Activated naive CD4-positive, alpha-beta T cell treated with anti-CD3 and anti-CD28 coated beads, Interleukin-2, amount 50 U/mL, for 72 hours (primary cell): ENCODE measurements at places on chromosomes 7 and 10. TPM values are rescaled to one million over a fixed set of nuclear protein-coding genes. Genes with fewer than 3 reads are reported as not detected.

DNA sequence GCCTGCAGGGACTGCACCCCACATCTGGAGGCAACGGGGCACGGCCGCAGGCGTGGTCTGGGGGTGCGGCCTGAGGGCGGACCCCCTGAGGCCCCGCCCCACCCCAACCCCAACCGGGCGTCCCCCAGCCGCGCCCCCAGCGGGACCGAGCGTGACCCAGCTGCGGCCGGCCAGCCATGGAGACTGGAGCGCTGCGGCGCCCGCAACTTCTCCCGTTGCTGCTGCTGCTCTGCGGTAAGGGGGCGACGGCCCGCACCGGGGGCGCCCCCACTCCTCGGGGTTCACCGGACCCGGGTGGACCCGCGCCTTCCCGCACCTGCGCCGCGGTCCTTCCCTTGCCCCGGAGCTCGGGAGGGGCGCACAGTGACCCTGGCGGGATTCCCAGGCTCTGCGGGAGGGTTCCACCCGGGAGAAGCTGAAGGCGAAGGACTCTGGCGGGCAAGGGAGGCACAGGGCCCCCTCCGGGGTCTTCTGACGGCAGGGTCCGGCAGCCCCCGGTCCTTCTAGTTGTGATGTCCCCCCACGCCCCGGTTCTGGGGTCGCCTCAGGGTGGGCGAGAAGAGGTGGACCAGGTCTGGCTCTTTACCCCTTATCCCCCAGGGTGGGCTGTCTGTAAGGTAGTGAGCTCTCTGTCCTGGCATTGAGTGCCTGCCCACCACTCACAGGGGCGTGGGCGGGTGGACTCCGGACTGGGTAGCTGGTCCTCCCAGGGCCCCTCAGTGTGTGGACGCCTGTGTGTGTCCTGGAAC is at the start of gene RAMP3:
Gene RAMP3, plus strand, starts transcription at position 139 of the 749 bp plus-strand sequence. Its CDS starts 38 bp downstream, at position 177.
- no peak for DNase-seq

Gene CCDC136
- 6.7 TPM for total RNA-seq

GRCh38 chr7:39942883-39943282 is 7.2 kb upstream of the CDK13 start:
- no peak for DNase-seq

Gene INA
- not detected for total RNA-seq

- DNase-seq: no peak
Observed at GRCh38 chr10:112844681-112845544, 105.1 kb upstream of the TCF7L2 start.

Gene FAM221A
- total RNA-seq: 19.7 TPM

DNA sequence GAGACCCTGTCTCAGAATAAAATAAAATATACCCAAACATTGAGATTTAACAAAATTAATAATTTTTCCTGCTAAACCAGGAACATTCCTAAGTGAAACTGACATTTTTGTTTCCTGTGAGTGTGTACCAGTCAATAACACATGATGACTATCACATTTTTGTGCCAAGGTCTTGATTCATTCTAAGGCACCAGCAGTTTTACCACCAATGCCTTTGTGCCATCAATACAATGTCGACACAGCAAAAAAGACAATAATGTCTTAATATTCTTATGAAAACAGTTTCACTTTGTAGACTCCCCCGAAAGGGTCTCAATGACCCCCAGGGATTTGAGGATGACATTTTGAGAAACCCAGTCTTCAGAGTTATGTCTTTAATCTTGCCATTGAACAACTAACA is 7.2 kb upstream of the CADPS2 start:
- no peak for DNase-seq

GRCh38 chr10:25820472-25820871 is 113.6 kb upstream of the MYO3A start:
- no peak for DNase-seq

DNA sequence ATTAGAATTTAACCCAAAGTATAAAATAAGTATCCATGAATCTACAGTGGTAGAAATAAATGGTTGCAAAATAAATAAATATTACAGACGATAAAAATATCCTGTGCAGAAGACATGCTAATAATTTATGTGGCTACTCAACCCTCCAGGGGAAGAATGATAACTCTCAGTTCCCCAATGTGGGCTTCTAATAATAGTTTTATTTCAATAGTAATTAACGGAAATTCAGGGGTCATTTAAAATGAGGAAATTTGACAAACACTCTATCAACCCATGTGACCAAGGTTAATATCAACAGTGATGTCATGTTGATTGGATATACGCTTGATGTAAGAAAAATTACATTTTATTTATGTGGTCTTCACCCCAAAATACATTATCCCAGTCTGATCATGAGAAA is 1082.6 kb upstream of the LRRTM3 start:
- no peak for DNase-seq

DNA sequence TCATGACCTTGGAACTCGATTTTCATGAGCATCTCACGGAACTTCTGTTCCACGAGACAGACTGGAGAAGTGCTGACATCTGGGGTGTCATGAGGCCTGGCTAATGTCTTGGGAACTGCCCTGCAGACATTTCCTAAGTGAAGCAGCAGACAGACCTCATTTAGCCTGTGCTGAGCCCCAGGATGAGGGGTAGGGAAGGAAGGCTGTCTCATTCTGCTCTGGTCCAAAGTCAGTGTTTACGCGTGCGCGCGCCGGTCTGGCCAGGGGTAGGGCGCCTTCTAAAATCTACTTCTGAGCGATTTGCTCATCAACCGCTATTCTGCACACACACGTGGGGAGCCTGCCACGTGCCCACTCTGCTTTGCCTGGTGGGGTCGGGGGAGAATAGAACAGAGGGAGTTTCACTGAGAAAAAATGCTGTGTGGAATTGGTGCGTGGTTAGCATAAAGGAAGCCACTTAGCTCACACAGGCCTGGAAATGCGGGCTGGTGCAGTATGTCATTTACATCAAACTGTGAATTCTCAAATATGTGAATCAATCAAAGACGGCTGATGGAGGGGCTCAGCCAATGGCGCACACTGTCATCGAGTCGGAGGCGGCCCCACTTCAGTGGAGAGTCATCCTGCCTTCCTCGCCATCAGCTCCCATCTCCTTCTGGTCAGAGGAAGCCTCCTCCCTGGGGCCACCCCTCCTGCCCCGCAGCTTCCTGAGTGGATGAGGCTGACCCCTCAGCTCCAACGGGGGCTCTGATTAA is 335.1 kb downstream of the ADARB2 start:
- DNase-seq: no peak

GRCh38 chr10:52746169-52746568 is 26.4 kb downstream of the MBL2 start:
- no peak for DNase-seq

GRCh38 chr7:142088022-142088714 is 23.4 kb upstream of the MGAM2 start:
- DNase-seq: no peak

GRCh38 chr7:15747301-15747700 is 60.8 kb upstream of the MEOX2 start:
- DNase-seq: no peak

GRCh38 chr7:134820778-134821177 is 41.3 kb downstream of the CALD1 start:
- no peak for DNase-seq

DNA sequence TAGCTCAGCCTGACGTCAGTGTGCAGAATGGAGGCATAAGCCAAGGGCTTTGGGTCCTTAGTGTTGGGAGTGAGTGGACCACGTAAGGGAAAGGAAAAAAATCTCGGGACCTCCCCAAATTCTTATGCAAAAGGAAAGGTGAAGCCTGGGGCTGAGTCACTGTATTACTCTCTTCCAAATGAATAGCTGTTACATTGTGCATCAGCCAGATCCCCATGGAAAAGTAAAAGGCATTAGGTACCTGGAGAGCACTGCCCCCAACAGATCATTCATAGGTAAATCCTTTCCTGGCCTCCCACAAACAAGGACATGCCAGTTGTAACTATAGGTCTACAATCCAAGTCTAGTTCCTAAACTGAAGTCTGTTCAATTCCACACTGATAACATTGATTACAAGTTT is 170.5 kb downstream of the C1GALT1 start:
- DNase-seq: no peak

Gene PANK1
- total RNA-seq: 4.4 TPM

Gene TOMM7
- total RNA-seq: 270 TPM

GRCh38 chr7:80844916-80845315 is 73.9 kb downstream of the SEMA3C start:
- DNase-seq: no peak

GRCh38 chr7:53697913-53698312 is 662.5 kb downstream of the POM121L12 start:
- DNase-seq: no peak

Gene LBX1
- total RNA-seq: not detected

- DNase-seq: no peak
Observed at GRCh38 chr7:91019686-91020385, 244.4 kb upstream of the FZD1 start.

GRCh38 chr10:47175181-47176123 is 124.5 kb upstream of the GDF10 start:
- DNase-seq: no peak

Gene AGK
- 30.4 TPM for total RNA-seq

Gene SFTPA1
- not detected for total RNA-seq

- DNase-seq: no peak
Observed at GRCh38 chr10:65040796-65041195, 1519.6 kb downstream of the REEP3 start.

DNA sequence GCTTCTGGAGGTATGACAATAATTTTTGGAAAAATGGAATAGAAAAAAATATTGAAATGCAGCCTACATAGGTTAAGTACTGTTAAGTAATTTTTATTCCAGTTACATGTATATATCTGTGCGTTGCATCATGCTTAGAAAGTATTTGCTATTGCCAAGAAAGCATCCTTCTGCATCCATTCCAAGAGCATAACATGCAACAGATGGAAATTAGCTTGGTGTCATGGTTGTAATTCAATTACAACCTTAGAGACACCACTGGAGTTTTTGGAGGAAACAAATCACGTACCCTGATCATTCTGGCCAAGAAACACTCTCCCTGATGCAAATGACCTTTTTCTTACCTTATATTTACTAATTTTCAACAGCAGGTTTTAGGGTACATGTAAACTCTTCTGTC is 1.7 kb downstream of the AKR1B1 start:
- no peak for DNase-seq

DNA sequence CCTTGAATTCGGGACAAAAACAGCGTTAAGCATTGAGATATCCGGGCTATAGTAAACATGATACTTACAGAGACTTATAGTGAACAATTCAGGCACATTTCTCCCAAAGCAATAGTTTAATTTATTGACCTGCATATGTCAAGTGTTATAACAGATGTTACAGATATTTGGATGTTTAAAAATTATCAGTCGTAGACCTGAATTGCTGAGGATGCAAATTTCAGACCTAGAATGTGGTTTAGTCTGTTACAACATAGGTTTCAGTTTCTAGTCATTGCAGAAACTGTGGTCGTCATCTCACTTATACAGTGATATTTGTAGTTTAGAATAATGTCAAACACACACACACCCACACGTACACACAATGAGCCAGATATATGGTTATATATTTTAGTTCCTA is 85.2 kb downstream of the VTI1A start:
- no peak for DNase-seq

DNA sequence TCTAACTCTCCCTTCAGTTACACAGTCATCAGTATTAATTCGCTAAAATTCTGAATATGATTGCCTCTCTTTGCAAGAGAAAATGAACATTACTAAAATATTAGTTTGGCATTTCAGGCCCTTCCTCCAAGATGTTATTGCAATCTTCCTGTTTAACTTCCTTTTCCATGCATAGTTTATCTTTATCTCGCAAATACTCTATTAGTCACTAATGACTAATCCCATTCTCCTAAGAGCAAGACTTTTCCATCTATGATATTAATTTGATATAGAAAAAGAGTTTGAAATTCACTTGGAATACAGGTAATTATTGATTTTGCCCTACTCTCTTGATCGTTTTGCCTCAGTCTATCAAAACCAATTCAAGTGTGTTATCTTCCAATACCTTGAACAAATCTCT is 41.8 kb upstream of the SEMA3A start:
- no peak for DNase-seq

GRCh38 chr10:96211764-96212163 is 59.6 kb downstream of the BLNK start:
- no peak for DNase-seq
